ENCODE measurements at places on chromosomes 5 and 9. TPM values are rescaled to one million over a fixed set of nuclear protein-coding genes. Genes with fewer than 3 reads are reported as not detected.

DNA sequence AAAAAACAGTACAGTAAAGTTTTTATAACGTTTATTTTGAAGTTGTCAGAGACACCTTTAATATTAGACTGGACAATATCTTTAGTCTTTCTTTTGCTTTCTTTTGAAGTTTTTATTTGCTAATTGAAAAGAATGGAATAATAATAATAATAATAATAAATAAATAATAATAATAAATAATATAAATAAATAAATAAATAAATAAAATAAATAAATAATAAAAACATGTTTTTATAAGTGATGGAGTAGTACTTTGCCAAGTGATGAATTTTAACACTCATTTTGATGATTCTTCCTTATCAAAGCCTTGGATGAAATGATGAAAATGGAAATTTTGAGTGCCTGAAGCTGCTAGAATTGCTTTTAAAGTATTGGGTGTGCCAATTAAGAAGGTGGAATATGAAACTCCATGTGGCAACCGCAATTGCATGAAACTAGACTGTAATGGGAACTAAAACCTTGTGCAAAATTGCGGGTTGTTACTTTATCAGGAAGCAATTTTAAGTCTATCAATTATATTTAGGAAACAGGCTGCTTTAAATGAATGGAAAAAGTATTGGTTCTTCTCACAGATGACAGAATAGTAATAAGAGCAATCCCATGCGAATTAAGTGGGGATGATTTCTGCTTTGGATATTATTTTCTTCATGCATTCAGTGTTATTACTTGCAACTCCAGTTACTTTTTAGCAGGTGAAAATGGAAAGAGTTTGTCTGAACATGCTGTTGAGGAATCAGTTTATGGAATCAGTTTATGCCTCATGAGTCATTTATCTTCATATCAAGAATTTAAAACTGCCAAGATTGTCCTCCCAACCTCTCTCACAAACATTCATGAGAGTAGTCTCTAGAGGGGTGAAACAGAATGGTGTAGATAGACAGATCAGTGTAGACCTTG is 4.6 kb downstream of the ANXA1 start:
- DNase-seq, result no peak

- DNase-seq, result no peak
Observed at GRCh38 chr9:122939601-122940000, 1.2 kb upstream of the RABGAP1 start.

- DNase-seq, result no peak
Observed at GRCh38 chr5:56319526-56320181, 86.5 kb upstream of the ANKRD55 start.

DNA sequence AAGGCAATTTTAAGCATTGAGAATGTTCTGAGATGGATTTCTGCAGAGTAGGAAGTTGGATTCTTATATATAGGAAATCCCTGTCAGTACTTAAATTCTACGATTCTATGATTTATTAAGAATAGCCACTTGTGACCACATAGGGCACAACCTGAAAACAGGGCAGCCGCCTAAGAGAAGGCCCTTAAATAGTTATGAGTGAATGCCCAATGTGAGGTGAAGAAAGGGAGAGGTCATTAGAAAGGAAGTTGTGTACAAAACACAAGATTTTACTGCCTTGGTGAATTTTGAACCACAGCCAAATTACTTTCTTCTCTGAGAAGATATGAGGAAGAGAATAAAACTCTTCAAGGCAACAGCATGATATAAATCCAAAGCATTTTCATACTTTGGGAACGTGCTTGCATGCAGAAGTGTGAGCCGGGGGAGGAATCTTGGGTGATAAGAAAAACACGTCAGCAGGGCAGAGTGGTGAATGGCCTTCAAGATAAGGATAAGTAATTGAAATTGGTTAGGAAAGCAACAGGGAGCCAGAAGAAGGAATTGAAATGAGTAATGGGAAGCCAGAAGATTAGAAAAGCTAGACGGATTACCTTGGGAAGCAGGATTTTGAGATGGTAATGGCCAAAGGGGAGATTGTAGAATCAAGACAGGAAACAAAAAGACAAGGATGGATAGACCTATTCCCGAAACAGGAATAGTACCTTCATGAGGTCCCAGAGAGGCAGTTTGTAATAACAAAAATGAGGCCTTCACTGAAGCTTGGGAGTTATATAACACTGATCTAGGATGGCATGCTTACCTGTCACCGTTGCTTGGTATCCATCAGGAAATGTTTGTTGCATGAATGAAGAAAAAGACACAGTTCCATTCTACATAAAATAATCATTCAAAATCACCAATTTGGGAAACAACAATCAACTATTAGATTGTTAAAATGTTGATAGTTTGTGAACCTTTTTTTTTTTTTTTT is 244.3 kb downstream of the PDE4D start:
- DNase-seq, result no peak

DNA sequence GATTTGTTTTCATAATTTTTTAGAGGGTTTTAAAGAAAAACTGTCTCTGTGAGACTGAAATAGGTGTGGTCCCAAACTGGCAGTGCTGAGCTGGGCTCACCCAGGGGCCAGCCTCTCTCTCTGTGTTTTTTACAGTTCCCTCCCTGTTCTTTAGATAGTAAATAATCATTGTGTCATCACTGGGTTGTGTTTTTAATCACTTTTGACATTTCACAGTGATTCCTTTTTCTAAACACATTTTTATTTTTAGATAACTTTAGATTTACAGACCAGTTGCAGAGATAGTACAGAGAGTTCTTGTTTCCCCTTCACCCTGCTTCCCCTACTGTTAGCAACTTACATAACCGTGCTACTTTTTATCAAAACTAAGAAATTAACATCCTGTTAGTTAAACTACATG is 44.4 kb downstream of the MAP1B start:
- DNase-seq, result no peak

DNA sequence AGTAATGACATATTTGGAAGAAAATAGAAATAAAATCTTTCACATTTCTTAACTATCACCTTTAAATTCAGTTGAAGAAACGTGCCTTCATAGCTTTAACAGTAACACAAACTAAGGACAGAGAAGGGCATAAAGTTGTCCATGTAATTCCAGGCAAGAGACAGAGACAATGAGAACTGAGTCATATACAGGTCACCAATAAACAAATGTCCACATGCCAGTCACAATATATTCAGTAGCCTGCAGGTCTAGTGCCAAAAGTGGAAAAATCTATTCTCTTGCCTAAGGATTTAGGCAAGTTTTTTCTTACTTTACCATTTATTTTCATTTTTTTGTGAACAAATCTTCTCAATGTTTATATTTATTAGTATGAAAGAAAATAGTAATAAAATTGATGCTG is 1711.5 kb upstream of the NUDT12 start:
- no peak for DNase-seq

DNA sequence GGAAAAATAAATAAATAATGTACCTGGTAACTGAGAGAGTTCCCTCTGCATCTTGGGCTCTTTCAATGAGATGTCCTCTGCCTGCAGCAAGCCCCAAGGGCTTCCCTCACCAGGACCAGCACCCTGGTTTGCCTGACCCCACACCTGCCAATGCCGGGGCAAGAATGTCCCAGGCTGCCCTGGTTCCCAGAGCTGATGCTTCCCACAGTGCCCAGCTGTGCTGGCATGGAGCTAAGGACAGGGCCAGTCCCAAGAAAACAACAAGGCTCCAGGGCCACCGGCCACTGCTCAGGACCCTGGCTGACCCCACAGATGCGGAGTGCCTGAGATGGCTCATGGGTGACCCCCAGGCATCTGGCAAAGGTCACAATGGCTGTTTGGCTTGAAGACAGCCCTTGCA is 123.5 kb downstream of the KCNIP1 start:
- DNase-seq, result peak; percentile 56

- DNase-seq, result no peak
Observed at GRCh38 chr9:132591751-132592314, 9.4 kb downstream of the BARHL1 start.

GRCh38 chr9:126474206-126474765 is 139.4 kb upstream of the LMX1B start:
- no peak for DNase-seq

Gene GRIA1
- 0.30 TPM for total RNA-seq

DNA sequence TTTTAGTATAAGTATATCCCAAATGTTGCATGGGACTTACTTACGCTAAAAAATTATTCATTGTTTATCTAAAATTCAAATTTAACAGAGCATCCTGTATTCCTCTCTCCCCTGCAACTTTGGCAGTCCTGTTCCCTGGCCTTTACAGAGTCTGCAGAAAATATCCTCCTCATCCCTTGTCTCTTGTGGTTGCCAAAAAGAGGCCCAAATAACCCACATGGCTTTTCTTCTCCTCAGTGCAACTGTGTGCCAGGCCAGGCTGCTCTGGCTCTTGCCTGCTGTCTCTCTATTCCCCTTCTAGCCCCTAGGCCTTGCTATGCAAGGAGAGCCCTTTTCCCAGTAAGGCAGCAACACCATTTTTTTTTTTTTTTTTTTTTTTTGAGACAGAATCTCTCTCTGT is 23.0 kb downstream of the ARHGEF37 start:
- DNase-seq, result no peak

GRCh38 chr5:125321654-125322053 is 575.2 kb upstream of the ZNF608 start:
- no peak for DNase-seq

Gene PCDHGC5
- 6.1 TPM for total RNA-seq

- DNase-seq, result no peak
Observed at GRCh38 chr9:134748591-134748990, 107.0 kb downstream of the COL5A1 start.

Gene ECSCR
- total RNA-seq, result 20.1 TPM

- DNase-seq, result no peak
Observed at GRCh38 chr5:135037519-135038204, 3.6 kb upstream of the PITX1 start.

- no peak for DNase-seq
Observed at GRCh38 chr9:130731355-130731754, 37.8 kb downstream of the EXOSC2 start.

Gene MAP3K1
- 6.8 TPM for total RNA-seq

DNA sequence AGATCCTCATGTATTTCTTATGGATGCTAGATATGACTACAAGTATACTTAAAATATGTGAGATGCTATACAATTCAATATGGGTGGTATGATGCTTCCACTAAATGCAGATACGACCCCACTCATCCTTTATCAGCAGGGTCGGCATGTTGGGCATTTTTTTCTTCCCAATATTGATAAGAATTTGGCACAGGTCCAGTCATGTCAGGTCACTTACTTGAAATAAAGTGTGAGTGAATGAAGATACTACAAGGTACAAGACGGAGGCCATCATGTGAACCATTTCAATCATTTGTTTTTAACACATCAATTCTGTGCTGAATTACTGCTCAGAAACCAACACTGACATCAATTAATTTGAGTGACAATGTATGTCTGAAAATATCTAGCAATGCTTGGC is 146.9 kb upstream of the GNA14 start:
- no peak for DNase-seq

DNA sequence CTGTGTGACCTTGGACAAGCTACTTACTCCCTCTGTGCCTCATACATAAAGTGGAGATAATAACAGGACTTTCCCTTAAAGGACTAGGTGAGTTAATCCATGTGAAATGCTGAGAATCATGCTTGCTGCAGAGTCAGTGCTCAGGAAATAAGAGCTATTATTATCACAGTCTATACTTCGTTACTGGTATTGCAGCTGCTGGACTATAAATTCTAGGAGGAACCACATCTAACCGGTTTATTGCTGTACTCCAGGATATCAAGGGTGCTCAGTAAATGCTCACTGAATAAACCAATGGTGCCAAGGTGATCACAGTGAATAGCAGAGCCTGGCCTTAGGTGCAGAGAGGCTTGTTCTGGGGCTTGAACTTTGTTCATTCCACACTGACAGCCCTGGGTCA is 69.3 kb downstream of the HSPA4 start:
- no peak for DNase-seq

Gene RFESD
- 2.7 TPM for total RNA-seq

- DNase-seq, result peak; percentile 85
Observed at GRCh38 chr9:116549061-116549664, 137.9 kb upstream of the TRIM32 start.

DNA sequence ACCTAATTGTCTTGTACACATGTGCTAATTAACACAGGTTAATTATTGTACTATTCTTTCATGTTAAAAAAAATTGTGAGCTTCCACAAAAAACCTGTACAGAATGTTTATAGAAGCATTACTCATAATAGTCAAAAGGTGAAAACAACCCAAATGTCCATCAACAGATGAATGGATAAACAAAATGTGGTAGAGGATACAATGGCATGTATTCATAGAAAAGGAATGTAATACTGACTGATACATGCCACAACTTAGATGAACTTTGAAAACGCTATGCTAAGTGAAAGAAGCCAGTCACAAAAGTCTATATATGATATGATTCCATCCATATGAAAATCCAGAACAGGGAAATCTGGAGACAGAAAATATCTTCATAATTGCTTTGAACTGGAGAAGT is 25.6 kb downstream of the RRAGA start:
- DNase-seq, result no peak

- DNase-seq, result no peak
Observed at GRCh38 chr9:75958226-75958625, 67.8 kb downstream of the PCSK5 start.

DNA sequence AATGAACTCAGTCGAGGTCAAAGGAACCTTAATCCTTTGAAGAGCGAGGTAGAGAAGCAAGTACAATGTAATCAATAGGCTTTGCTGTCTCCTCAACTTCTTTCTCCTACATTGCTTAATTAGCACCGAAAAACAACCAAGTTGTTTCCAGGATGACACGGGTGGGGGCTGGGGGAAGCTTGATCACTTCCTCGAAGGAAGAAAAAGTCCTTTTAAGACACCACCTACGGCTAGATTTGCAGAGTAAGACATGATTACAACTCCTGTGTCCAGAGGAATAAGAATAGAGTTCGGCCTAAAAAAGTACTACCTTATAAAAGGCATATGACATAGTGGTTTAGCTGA is 811 bp upstream of the ARRDC3 start:
- no peak for DNase-seq

Gene ANXA2R
- total RNA-seq, result 1.2 TPM

DNA sequence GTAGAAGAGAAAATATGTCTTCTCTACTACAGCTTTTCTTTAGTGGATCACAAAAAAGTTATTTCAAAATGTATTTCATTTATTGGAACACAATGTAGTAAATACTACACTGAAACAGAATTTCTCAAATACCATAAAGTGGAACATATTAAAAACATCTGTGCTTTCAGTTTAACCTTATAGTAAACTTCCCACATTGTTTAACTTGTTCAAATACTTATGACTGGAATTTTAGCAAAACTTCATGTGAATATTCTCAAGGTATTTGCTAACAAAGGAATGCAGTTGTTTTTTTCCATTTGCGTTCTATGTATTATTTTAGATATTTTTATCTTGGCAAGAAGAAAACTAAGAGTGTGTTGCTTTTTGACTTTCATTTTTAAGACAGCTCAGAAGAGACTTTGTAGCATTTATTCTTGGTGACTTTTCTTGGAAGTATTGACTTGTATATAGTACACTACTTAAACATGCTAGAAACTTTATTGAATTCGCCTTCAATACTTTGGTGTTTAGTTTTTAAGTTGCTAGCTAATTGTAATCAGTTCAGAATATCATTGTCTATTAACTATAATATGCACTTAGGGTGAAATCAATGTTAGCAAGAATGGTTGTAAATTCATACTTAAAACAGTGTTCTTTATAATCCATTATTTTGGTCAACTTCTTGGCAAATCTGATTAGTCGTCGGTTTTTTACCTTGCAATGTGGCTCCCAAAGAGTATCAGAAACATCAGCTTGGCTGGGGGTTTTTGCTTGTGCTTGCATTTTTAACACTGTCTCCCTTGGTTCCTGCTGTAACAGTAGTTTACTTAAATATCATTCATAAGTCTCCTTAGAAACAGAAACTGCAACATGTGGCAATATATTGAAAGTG is 5.0 kb upstream of the RHOBTB3 start:
- no peak for DNase-seq
